Activated CD4-positive, alpha-beta T cell treated with anti-CD3 and anti-CD28 coated beads, Interleukin-2, amount 10 ng/mL, durations not matched to agents 7 days and 5 days (primary cell): ENCODE measurements at places on chromosomes 4 and X. TPM values are rescaled to one million over a fixed set of nuclear protein-coding genes. Genes with fewer than 3 reads are reported as not detected.
A peak's percentile ranks its signal among the peaks of the same experiment; 100 is the strongest.

ELOVL6 gene
- total RNA-seq = 16.0 TPM

MAMLD1 gene
- 3.4 TPM for total RNA-seq

FAM47A gene
- not detected for total RNA-seq

FGF13 gene
- not detected for total RNA-seq

FABP2 gene
- not detected for total RNA-seq

GRPEL1 gene
- total RNA-seq = 35.4 TPM

HPGD gene
- total RNA-seq = 7.3 TPM

- H3K27ac ChIP-seq = no peak overlapping the region
- peaks cover 6% of the 10 kb centered on the region for H3K4me1 ChIP-seq
- H3K4me3 ChIP-seq = no peak overlapping the region
- peaks cover 17% of the 10 kb centered on the region for H3K36me3 ChIP-seq
- no peaks in the 10 kb centered on the region for H3K27me3 ChIP-seq
Measured at GRCh38 chr4:122170775-122171174, 18.6 kb downstream of the BLTP1 start.

- H3K27me3 ChIP-seq = no peaks in the 10 kb centered on the region
- H3K27ac ChIP-seq = no peak overlapping the region
- H3K36me3 ChIP-seq = no peaks in the 10 kb centered on the region
- DNase-seq = no peak
Measured at GRCh38 chrX:117996918-117997480, 119.6 kb downstream of the KLHL13 start.

DNA sequence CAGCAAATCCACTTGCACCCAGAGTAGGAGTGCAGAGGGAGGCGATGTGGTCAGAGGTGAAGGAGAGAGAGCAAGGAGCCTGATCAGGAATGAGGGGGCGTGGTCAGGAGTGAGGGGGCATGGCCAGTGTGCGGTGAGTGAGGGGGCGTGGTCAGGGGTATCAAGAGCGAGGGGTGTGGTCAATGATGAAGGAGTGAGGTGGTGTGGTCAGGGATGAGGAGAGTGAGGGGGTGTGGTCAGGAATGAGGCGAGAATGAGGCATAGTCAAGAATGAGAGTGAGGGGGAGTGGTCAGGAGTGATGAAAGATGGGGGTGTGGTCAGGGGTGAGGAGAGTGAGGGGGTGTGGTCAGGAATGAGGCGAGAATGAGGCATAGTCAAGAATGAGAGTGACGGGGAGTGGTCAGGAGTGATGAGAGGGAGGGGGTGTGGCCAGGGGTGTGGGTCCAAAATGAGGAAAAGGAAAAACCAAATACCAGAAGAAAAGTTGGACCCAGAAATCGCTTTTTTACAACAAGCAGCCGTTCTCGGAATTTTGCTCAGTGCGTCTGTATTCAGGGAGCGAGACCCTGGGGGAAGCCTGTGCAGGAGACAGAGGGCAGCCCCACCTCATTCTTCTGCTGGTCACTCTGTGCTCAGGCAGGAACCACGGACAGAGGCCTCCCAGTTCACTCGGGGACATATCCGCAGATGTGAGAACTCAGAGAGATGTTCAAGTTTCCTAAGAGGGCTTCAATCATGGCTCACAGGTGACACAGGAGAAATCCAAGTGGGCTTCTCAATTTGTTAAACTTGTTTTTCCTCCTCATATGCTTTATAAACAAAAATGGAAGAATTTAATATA is 47.5 kb downstream of the MAGEA1 start:
- no peaks in the 10 kb centered on the region for H3K4me1 ChIP-seq
- H3K27me3 ChIP-seq = peaks cover 8% of the 10 kb centered on the region
- H3K27ac ChIP-seq = no peak overlapping the region
- no peak overlapping the region for H3K4me3 ChIP-seq

DNA sequence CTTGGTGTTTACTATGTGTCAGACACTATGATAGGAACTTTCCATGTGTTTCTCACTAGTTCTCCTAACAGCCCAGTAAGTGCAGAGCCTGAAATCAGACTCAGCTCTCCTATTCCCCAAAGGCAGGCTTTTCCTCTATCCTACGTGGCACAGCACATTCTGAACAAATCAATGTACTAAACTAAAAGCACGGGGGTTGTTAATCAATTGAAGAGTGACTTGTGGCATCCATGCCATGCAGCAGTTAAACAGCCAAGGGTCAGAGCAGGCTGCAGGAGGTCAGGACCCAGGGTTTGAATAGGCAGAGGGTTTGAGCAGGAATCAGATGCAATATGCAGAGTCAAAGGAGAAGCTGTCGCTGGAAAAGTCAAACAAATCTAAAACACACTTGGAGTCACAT is 289.7 kb upstream of the LDB2 start:
- H3K27me3 ChIP-seq = no peaks in the 10 kb centered on the region
- DNase-seq = no peak
- no peak overlapping the region for H3K27ac ChIP-seq
- no peaks in the 10 kb centered on the region for H3K36me3 ChIP-seq
- H3K4me1 ChIP-seq = no peaks in the 10 kb centered on the region

GRCh38 chr4:83012200-83012686 is 1.6 kb upstream of the LIN54 start:
- peaks cover 42% of the 10 kb centered on the region for H3K4me1 ChIP-seq
- no peaks in the 10 kb centered on the region for H3K27me3 ChIP-seq
- H3K4me3 ChIP-seq = peak overlapping the region; percentile 96
- DNase-seq = peak; percentile 40

DNA sequence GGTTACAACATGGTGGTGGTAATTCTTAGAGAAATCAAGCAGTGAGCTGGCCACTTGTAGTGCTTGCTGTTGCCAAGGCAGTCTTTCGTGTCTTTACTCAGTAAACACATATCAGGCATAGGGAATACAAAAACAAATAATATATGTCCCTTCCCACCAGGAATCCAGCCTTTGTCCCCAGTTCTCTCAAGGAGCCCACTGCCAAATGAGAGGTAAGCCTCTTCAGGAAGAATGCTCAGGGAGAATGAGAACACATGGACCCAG is 421 bp upstream of the PLAC1 start:
- no peak overlapping the region for H3K4me3 ChIP-seq
- peaks cover 8% of the 10 kb centered on the region for H3K27me3 ChIP-seq
- DNase-seq = no peak
- peaks cover 1% of the 10 kb centered on the region for H3K4me1 ChIP-seq

DNA sequence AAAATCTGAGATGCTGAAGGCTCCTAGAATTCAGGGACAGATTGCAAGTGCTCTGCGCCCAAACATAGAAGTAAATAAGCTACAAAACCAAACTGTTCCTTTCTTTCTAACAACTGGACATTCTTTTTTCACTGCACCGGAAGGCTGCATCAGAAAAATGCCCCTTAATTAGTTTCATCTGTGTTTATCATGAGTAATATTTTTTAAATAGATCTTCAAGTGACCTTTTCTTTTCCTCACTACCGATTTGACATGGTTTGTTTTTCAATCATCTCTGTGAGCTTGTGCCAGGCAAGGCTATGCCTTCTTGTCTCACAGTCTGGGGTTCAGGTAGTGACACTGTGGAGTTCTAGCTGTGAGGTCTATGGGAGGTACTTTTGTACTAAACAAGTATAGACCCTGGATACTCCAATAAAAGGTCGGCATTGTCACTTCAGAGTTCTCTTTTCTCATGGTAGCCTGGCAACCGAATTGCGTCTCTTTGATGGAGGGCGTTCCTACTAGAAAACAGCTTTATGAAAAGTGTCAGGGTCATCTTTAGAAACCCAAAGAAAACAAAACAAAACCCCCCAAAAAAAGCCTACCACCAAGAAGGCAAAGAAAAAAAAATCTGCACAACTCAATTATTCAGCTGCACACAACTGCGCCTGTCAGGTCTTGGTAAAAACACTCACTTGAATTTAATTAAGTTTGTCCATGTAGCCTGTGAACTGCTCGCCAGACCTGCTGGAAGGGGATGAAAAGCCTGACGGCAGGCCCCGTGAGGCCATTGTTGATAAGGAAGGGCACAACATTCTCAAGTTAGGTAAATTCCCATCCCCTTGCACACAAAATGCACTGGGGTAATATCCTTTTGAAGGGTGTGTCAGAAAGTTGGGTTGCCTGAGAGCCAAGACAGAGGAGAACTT is 22.8 kb upstream of the ADAMTS3 start:
- H3K36me3 ChIP-seq = no peaks in the 10 kb centered on the region
- H3K4me1 ChIP-seq = no peaks in the 10 kb centered on the region
- H3K27me3 ChIP-seq = no peaks in the 10 kb centered on the region
